Hematopoietic multipotent progenitor cell treated with erythropoietin and hydrocortisone succinate and interleukin-3 and kit ligand, for 8 days (in vitro differentiated cells): ENCODE measurements at places on chromosomes 6 and 20.

DNA sequence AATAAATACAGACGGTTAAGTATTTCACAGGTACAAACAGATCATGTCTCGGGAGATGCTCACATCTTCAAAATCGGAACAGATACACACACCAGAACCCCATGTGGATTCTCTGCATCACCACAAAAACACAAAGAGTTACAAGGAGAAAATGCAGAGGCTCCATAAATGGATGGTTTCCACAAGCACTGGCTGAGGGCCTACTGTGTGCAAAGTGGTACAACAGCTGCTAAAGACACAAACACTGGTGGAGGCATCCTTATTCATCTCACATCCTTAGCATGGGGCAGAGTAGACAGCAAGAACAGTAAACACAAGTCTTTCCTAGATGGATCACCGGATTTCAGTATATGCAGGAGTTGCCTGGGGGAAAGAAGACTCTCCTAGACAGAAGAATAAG lies 88.8 kb downstream of the DTNBP1 start:
- no peak for DNase-seq

- DNase-seq: no peak
Observed at GRCh38 chr6:12293235-12293930, 3.2 kb downstream of the EDN1 start.

DNA sequence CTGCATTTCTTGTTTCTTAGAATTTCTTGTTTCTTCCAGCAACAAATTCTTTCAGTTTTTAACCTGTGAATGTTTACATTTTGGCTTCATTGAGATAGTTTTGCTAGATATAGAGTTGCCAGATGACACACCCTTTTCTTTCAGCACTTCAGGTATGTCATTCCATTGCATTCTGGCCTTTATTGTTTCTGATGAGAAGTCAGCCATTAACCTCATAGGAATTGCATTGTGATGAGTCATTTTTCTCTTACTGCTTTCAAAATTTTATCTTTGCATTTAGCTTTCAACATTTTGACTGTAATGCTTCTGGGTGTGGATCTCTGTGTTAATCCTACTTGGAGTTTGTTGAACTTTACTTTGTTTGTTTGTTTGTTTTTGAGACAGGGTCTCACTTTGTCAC lies 440.3 kb upstream of the HS3ST5 start:
- no peak for DNase-seq

- DNase-seq: peak; percentile 66
Observed at GRCh38 chr6:159988983-159989454, 20.1 kb downstream of the IGF2R start.

GRCh38 chr6:140070846-140071473 lies 696.5 kb upstream of the CITED2 start:
- peak; percentile 4 for DNase-seq

DNA sequence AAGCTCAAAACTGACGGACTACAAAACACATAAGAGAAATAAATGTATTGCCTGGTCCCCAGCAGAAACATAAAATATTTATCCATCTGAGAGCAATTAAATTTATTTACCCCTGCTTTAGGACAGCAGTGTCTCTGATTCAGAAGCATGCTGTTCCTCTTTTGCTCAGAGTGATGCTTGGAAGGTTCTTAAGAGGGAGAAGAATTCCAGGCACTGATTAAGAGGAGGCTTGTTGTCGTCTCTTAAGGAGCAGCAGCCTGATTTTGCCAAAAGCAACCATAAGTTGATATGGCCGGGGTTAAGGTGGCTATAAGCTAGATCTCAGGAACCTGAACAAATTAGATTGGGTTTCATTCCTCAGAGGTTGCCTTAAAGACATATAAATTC lies 25.8 kb downstream of the CAP2 start:
- no peak for DNase-seq

DNA sequence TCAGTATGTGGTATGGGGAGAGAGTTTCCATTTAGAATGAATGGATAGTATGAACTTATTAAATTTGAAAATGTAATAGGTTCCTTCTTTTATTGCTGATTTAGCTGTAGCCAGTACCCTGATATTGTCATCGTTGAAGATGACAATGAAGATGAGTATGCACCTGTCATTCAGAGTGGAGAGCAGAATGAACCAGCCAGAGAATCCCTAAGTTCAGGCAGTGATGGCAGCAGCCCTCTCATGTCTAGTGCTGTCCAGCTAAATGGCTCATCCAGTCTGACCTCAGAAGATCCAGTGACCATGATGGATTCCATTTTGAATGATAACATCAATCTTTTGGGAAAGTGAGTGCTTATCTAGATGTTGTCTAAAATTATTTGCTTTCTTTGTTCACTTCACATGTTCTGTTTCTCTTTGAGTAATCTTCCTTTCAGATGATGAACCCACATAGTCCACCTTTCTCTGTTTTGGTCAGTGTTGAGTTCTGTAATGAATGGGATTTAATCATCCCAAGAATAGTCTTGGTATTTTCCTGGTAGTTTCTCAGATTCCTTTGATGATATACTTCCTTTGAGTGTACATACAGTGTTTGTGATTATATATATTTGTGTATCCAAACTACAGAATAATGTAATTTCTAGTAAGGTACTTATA lies 23.3 kb downstream of the HSF2 start:
- no peak for DNase-seq

DNA sequence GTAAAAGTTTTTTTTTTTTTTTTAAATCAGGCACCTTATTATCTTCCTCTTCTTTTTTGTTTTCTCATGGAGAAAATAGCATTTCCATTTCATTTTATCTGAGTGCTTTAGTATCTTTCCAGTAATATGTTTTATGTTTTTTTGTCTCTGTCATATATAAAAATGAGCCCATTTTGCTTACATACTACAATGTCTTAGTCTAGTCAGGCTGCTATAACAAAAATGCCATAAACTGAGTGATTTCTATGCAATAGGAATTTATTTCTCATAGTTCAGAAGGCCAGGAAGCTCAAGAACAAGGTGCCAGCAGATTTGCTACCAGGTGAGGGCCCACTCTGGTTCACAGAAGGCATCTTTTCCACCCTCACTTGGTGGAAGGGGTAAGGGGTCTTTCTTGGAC lies 35.7 kb upstream of the AIG1 start:
- DNase-seq: no peak

GRCh38 chr20:62969179-62969760 lies 16.8 kb downstream of the SLC17A9 start:
- DNase-seq: peak; percentile 16

- no peak for DNase-seq
Observed at GRCh38 chr20:36548704-36549627, 7.6 kb downstream of the MYL9 start.
